ENCODE measurements at places on chromosomes 7 and 10.

DNA sequence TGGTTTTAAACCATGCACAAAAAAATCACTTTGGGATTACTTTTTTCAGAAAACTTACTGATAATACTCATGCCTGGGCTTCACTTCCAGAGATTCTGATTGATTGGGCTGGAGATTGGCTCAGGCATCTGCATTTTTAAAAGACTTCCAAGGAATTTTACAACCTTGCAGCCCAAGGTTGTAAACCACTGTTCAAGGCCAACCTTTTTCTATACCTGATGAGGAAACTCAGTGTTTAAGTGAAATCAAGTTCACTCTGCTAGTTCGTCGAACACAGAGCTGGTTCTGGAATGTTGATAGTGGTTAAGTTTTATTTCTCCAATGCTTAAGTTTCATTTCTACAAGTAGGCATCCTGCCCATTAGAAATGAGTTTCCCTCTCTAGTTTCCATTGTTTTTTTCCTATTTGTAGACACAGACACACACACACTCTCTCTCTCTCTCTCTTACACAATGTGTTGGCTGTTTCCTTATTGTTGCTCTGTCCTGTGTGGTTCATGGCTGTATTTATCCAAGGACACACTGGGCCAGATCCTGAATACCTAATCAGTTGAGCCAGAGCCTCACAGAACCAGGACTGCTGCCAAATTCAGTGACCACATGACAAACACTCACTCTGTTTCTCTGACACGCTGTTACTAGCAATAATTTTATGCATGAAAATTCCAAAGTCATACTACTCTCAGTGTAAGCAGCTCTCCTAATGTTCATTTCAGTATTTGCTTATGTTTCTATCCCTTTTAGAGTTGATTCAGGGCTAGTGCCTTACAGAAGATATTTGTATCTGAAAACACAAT, 3.7 kb upstream of the IFIT1B start:
- no peak for DNase-seq

GRCh38 chr7:95088536-95089215, 181.3 kb downstream of the PPP1R9A start:
- no peak for DNase-seq

GRCh38 chr10:42783181-42783549, 570 bp downstream of the BMS1 start:
- DNase-seq = peak; percentile 3

DNA sequence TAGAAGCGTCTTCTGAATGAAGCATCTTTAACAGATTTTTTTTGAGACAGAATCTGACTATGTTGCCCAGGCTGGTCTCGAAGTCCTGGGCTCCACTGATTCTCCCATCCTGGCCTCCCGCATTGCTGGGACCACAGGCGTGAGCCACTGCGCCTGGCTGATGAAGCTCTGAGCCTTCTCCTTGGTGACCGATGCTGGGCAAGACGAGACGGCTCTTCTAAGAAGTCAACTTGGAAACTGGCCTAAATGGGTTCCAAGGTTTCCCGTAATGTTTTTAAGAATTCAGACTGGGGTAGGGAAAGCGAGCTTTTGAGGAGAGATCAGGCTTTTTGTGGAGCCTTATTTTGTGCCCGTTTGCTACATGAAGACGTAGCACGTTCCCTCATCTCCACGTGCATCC, 224.5 kb downstream of the ZMYND11 start:
- DNase-seq = no peak

DNA sequence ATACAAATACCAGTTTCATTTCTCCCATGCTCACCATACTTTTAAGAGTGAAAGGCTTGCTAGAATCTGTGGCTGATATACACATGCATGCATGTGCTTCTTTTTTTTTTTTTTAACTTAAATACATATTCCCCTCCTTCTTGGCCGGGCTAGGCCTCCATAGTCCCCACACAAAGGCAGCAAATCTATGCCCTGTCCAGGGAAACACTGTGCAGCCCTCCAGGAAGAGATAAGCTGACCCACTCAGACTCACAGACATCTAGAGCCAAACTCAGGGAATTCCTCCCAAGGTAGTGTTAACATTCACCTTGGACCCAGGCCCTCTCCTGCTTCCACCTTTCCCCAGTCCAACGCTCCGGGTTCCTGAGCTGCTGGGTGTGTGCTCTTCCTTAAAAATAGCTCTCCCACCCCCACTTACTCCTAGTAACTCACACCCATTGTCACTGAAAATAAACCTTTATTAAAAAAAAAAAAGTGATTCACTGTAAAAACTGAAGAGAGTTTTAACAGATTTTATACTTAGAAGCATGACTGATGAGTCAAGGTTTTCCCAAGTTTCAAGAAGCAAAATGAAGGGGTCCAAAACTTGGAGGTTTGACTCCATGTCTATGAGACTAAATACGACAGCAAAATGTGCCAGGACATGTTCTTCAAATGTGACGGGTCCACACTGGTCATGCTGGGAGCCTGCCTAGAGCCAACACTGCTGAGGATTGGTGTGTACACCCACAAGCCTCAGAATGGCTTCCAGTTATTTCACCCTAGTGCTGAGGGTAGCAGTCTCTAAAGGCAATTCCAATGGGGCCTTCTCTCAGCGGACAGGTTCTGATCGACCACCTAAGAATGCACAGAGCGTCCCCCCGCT, 159.5 kb downstream of the GLI3 start:
- DNase-seq = no peak

GRCh38 chr7:71679480-71679879, 547.5 kb downstream of the GALNT17 start:
- no peak for DNase-seq

DNA sequence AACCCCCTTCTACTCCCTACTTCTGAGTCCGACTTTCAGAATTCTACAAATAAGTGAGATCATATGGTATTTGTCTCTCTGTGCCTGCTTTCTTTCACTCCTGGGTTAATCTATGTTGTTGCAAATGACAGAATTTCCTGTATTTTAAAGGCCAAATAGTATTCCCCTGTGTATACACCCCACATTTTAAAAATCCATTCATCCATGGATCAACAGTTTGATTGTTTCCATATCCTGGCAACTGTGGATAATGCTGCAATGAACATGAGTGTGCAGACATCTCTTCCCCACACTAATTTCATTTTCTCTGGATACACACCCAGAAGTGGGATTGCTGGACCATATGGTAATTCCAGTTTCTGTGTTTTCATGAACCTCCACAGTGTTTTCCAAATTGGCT, 225.8 kb upstream of the TCERG1L start:
- no peak for DNase-seq

DNA sequence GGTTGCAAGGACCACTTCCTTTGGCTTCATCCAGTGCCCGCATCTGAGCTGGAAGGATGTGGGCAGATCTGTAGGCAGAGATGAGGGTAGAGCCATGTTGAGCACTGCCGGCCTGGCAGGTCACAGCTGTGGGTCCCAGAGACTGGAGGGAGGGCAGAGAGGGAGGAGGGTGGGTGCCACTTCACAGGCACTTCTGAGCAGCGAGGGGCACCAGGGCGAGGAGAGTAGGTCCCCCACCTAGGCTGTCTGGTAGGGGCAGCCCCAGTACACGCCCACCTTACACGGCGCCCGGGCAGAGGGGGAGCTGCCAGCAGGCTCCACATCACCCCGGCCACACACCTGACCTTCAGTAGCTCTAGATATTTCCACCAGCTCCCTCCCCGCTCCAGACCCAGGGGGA, 473.0 kb upstream of the FOXK1 start:
- no peak for DNase-seq

DNA sequence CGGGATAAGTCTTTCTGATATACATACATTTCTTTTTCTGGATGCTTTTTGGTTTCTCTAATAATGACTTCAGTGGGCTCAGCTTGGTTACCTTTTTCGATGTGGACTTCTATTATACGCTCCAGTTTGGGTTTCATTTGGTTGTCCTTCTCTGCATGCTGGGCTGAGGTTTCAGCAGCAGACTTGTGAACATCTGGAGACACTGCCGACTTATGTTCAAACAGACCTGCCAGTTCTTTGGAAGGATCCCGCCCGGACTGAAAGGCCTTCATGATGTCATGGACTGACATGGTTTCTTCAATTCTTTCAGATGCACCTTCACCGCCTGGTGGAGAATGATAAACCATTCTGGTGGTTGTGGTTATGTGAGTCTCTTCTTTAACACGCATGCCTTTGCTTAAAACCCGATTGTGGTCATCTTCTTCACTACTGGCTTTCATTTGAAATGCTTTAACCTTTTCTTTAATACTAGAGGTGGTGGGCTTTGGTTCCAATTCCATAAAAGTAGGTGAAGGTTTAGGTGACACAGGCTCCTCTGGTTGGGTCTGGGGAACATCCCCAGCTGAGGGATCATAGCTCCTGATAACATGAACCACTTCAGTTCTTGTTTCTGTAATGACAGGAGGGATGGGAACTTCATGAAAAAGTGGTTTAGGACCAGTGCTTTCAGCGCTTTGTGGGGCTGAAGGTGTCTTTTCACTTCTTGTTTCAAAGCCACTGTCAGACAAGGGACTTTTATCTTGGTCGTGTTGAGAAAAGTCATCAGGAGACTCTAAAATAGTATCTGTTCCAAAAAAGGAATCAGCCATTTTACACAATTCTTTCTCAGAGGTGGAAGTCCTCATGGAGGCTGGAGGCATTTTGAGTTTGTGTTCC, 167.7 kb upstream of the CCDC6 start:
- DNase-seq = no peak

- no peak for DNase-seq
Measured at GRCh38 chr10:50416881-50417280, 165.6 kb upstream of the ASAH2 start.

DNA sequence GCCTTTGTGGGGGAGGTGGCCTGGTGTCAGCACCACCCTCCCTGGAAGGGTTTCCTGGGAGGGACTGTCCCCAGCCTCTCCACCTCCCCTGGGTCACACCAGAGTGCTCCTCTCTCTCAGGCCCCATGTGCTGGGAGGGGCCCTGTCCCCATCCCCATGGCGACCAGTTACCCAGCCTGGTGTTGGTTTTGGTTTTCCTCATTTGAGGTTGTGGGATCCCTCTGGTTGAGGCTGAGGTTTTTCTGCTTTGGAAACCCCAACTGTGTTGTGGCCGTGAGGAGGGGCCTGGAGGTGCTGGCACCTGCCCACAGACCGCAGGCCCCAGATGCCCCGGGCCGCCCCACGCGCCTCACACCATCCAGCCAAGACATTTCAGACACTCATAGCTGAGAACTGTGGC, 106.3 kb downstream of the GRK5 start:
- DNase-seq = no peak

DNA sequence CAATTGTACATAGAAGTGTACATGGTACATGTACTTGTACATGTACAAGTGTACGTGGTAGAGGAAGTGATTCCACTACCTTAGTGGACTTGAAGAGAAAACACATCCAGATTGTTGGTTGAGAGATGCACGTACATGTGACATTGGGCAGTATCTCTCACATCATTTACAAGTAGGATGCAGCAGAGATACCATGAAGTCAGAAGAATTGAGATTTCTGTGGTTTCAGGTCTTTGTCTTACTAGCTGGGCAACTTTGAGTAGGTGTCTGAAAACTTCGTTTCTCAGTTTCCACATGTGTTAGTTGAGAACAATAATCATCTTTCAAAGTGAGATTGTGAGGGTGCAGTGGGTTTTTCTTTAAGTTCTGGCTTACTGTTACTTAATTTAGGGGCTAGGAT, 21.5 kb downstream of the CLDN12 start:
- DNase-seq = no peak

- DNase-seq = no peak
Measured at GRCh38 chr10:124446830-124447750, 2.7 kb downstream of the NKX1-2 start.

- DNase-seq = no peak
Measured at GRCh38 chr7:105512926-105513526, 9.0 kb downstream of the PUS7 start.

GRCh38 chr7:119408596-119408995, 864.4 kb upstream of the KCND2 start:
- no peak for DNase-seq

DNA sequence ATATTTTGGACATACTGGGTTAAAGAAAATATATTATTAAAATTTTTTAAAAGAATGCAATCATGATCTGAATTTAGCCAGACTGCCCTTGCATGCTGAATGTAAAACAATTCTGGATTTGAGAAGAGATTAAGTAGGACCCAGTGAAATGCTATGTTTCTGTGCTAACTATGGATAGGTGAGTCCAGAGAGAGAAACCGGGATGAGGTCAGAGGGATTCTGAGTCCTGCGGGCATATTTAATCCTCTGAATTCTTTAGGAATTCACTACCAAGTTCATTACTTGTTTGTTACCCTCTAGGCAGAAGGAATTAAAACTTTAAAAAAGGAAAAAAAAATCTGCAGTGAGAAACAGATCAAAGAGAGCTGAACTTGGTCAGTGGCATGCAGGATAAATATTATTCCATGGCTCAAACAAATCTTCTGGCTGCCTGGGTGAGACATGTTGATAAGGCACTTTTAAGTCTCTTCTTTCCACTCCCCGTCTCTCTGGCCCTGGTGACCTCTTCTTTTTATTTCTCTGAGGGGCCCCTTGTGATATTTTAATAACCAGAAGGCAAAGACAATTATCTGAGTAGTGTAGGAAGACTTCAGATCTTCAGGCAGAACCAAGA, 50.2 kb upstream of the LYZL1 start:
- DNase-seq = no peak

DNA sequence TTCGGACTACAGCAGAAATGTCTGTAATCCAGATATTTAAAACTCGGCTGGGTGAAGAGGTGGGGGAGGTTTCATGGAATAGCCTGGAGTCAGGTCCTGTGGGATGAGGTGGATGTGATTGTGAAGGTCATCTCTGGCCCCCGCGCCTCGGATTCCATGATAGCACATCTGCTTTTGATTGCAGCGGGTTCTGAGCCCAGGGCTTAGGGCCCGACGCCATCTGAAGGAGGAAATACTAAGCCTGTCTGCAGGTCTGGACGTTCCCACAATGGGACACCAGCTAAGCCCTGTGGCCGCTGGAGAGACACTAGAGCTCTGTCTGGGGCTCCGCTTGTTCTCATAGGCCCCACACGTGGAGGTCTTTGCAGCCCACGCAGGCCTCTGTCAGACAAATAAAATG, 328.7 kb downstream of the CXCL12 start:
- no peak for DNase-seq

Measured in NCI-H460 (cell line).